ENCODE measurements at places on chromosomes 11 and 22. TPM values are rescaled to one million over a fixed set of nuclear protein-coding genes. Genes with fewer than 3 reads are reported as not detected.

DNA sequence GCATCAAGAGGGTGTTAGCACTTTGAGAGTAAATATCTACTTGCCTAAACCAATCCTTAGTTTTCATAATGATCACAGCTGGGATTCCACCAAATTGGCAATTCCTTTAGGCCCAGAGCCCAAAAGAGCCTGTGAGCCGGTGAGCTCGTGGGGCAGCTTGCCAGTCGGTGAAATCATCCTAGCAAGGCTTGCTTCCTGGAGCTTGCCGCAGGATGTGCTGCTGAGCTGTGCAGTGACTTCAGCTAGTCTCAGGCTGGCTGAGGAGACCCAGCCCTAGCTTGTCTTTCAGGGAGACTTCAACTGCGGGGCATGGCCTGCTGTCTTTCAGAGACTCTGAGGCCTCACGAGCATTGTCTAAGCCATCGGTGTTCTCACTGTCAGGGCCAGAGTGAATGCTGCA is 73.6 kb upstream of the SUSD2 start:
- H3K27ac ChIP-seq, result peak overlapping the region; percentile 58
- peaks cover 10% of the 10 kb centered on the region for H3K4me1 ChIP-seq
- H3K27me3 ChIP-seq, result no peaks in the 10 kb centered on the region
- H3K4me3 ChIP-seq, result no peak overlapping the region
- peaks cover 23% of the 10 kb centered on the region for H3K36me3 ChIP-seq

GRCh38 chr11:66280428-66280827 is 2.5 kb downstream of the CNIH2 start:
- H3K27me3 ChIP-seq, result peaks cover 6% of the 10 kb centered on the region
- DNase-seq, result no peak
- no peak overlapping the region for H3K27ac ChIP-seq
- peaks cover 22% of the 10 kb centered on the region for H3K36me3 ChIP-seq

OR6A2 gene
- 0.59 TPM for total RNA-seq

ELF5 gene
- total RNA-seq, result not detected

FADS2 gene
- total RNA-seq, result 258 TPM

MYO7A gene
- total RNA-seq, result under 0.01 TPM

TYR gene
- not detected for total RNA-seq

GRCh38 chr11:95715777-95716241 is 73.8 kb downstream of the FAM76B start:
- H3K4me1 ChIP-seq, result peaks cover 7% of the 10 kb centered on the region
- peak overlapping the region; percentile 5 for H3K4me3 ChIP-seq
- H3K27ac ChIP-seq, result peak overlapping the region; percentile 33
- peaks cover 44% of the 10 kb centered on the region for H3K27me3 ChIP-seq
- DNase-seq, result no peak

GRCh38 chr22:25750569-25751173 is 8.7 kb downstream of the MYO18B start:
- peak; percentile 84 for DNase-seq
- no peaks in the 10 kb centered on the region for H3K36me3 ChIP-seq
- no peaks in the 10 kb centered on the region for H3K27me3 ChIP-seq

DNA sequence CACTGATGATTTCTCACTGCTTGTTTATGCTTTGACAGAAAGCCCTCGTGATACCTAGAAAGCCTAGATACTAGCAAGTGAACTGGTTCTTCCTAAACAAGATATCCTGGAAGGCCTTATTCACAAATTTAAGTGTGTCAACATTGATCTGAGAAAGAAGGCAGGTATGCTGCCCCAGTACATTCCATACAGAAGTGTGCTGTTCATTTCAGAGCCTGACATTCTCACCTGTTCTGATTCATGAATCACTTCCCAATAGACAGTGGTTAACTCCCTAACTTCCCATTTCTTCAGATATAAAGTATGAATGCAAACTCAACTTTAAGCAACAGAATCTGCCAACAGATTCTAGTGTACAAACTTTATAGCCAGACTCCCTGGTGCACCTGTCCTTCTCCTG is 15.5 kb upstream of the RASSF10 start:
- peaks cover 8% of the 10 kb centered on the region for H3K27me3 ChIP-seq
- H3K36me3 ChIP-seq, result no peaks in the 10 kb centered on the region
- no peak overlapping the region for H3K27ac ChIP-seq
- no peak for DNase-seq

PAMR1 gene
- 60.7 TPM for total RNA-seq

MB gene
- total RNA-seq, result 0.36 TPM

DNA sequence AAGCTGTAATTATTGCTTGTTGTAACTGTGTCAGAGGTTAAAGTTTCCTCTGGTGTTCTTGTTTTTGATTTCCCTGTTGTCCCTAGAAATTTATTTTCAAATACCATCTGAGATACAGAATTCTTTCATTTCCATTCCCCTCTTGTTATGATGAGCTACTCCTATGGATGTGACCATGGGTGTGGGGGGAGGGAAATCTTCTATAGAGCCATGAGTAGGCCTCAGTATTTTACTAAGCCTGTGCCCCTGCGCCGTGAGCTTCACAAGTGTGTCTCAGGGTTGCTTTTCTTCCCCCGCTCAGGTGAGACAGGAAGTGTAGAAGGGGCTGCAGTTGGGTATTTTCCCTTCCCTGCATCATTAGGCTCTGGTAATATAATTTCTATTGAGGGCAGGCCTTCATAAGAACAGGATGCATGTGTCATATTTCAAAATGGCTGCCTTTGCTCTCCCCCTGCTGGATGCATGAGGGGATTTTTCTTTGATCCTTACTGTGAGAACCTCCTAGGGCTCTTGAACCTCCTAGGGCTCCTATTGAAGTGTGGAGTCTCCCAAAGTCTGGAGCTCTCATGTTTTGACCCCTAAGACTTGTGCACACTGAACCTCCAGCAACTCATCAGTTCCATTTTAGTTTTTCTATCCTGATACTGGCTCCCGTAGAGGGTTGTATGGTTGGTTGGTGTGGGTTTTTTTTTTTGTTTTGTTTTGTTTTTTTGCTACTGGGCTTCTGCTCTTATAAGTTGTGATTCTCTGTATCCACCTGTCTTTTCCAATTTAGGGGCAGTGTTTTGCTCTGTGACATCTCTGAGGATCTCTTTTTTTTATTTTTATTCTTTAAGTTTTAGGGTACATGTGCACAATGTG is 658.2 kb downstream of the NTM start:
- H3K36me3 ChIP-seq, result no peaks in the 10 kb centered on the region
- no peak overlapping the region for H3K4me3 ChIP-seq
- no peaks in the 10 kb centered on the region for H3K27me3 ChIP-seq
- no peak for DNase-seq
- H3K4me1 ChIP-seq, result peaks cover 77% of the 10 kb centered on the region
- H3K27ac ChIP-seq, result peak overlapping the region; percentile 61

DNA sequence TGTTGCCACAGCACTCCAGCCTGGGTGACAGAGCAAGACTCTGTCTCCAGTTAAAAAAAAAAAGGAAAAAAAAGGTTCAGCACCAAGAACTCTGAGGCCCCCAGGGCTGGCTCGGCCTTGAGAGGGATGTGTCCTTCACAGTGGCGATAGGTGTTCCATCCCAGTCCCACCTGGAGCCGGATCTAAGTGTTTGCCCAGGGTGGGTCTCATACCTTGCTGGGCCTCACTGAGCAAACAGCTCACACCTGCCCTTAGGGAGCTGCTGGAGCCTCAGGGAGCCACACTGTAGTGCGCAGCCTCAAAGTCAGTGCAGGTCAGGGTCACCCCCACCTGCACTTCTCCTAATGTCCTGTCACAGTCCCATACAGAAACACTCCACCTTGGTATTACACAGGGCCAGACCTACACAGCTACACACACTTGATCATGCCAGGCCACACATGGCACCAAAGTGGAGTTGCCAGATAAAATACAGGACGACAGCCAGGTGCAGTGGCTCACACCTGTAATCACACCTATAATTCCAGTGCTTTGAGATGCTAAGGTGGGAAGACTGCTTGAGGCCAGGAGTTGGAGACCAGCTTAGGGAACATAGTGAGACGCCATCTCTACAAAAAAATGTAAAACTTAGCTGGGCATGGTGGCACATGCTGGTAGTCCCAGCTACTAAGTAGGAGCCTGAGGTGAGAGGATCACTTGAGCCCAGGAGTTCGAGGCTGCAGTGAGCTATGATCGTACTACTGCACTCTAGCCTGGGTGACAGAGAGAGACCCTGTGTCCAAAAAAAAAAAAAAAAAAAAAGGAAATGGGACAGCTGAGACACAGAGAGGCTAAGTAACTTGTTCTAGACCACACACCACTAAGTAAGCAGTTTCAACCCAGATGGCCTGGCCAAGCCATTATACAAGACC is 7.3 kb downstream of the STARD10 start:
- H3K4me3 ChIP-seq, result no peak overlapping the region
- H3K4me1 ChIP-seq, result peaks cover 20% of the 10 kb centered on the region
- no peaks in the 10 kb centered on the region for H3K27me3 ChIP-seq
- H3K36me3 ChIP-seq, result no peaks in the 10 kb centered on the region
- H3K27ac ChIP-seq, result no peak overlapping the region
- DNase-seq, result peak; percentile 13

GRCh38 chr11:4672470-4672869 is 25.2 kb downstream of the OR51E2 start:
- DNase-seq, result no peak
- H3K27ac ChIP-seq, result no peak overlapping the region
- H3K4me1 ChIP-seq, result no peaks in the 10 kb centered on the region
- no peaks in the 10 kb centered on the region for H3K36me3 ChIP-seq
- H3K4me3 ChIP-seq, result no peak overlapping the region
- H3K27me3 ChIP-seq, result no peaks in the 10 kb centered on the region

GRCh38 chr11:45141631-45142030 is 4.8 kb upstream of the PRDM11 start:
- no peak overlapping the region for H3K4me3 ChIP-seq
- H3K36me3 ChIP-seq, result no peaks in the 10 kb centered on the region
- peaks cover 43% of the 10 kb centered on the region for H3K27me3 ChIP-seq
- H3K27ac ChIP-seq, result no peak overlapping the region
- DNase-seq, result no peak

- DNase-seq, result peak; percentile 51
- H3K27ac ChIP-seq, result no peak overlapping the region
- peaks cover 34% of the 10 kb centered on the region for H3K36me3 ChIP-seq
- H3K4me3 ChIP-seq, result no peak overlapping the region
- H3K4me1 ChIP-seq, result no peaks in the 10 kb centered on the region
Observed at GRCh38 chr11:61345954-61346843, 13.2 kb downstream of the TKFC start.

DNA sequence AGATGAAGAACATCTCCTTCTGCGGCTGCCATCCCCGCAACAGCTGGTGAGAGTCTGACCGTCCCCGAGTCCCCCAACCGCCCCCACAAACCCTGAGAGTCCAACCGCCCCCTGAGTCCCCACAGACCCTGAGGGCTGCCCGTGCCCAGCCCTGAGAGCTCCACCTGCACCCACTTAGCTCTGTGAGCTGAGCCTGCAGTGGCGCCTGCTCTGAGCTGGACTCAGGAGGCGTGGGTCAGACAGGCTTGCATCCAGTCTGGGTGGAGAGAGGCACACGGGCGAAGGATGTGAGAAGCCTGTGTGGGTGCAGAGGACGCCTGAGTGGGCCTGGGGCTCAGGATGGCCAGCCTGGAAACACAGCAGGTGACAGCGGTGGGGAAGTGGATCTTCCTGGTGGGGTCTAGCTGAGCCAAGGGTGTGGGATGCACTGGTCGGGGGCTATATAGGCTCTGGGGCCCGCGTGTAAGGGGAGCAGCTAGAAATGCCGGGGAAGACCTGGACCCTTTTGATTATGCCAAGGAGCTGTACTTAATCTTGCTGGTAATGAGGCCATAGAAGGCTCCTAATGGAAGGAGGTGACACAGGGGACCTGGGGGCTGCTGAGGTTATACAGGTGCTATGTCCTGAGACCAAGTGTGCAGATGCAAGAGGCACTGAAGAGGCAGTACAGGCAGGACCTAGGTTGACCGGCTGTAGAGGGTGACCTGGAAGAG is 6.5 kb downstream of the MAPK8IP2 start:
- H3K4me1 ChIP-seq, result no peaks in the 10 kb centered on the region
- H3K27ac ChIP-seq, result no peak overlapping the region
- peaks cover 17% of the 10 kb centered on the region for H3K27me3 ChIP-seq
- DNase-seq, result peak; percentile 76
- no peak overlapping the region for H3K4me3 ChIP-seq

- no peak for DNase-seq
- H3K4me1 ChIP-seq, result no peaks in the 10 kb centered on the region
- H3K27me3 ChIP-seq, result no peaks in the 10 kb centered on the region
- H3K36me3 ChIP-seq, result no peaks in the 10 kb centered on the region
- H3K4me3 ChIP-seq, result no peak overlapping the region
Observed at GRCh38 chr11:78973876-78974275, 399.2 kb upstream of the NARS2 start.

GRCh38 chr11:64384028-64384737 is 25.2 kb downstream of the RPS6KA4 start:
- peak; percentile 37 for DNase-seq
- H3K27ac ChIP-seq, result no peak overlapping the region
- no peaks in the 10 kb centered on the region for H3K4me1 ChIP-seq
- no peaks in the 10 kb centered on the region for H3K36me3 ChIP-seq
- H3K27me3 ChIP-seq, result peaks cover 11% of the 10 kb centered on the region

GRCh38 chr11:5593146-5593545 is 3.3 kb upstream of the TRIM6 start:
- no peak overlapping the region for H3K27ac ChIP-seq
- peaks cover 9% of the 10 kb centered on the region for H3K4me1 ChIP-seq
- no peaks in the 10 kb centered on the region for H3K36me3 ChIP-seq
- H3K4me3 ChIP-seq, result no peak overlapping the region
- no peak for DNase-seq

NRIP3 gene
- 6.8 TPM for total RNA-seq

LGR4 gene
- total RNA-seq, result 56.1 TPM

PATE4 gene
- total RNA-seq, result not detected

DNA sequence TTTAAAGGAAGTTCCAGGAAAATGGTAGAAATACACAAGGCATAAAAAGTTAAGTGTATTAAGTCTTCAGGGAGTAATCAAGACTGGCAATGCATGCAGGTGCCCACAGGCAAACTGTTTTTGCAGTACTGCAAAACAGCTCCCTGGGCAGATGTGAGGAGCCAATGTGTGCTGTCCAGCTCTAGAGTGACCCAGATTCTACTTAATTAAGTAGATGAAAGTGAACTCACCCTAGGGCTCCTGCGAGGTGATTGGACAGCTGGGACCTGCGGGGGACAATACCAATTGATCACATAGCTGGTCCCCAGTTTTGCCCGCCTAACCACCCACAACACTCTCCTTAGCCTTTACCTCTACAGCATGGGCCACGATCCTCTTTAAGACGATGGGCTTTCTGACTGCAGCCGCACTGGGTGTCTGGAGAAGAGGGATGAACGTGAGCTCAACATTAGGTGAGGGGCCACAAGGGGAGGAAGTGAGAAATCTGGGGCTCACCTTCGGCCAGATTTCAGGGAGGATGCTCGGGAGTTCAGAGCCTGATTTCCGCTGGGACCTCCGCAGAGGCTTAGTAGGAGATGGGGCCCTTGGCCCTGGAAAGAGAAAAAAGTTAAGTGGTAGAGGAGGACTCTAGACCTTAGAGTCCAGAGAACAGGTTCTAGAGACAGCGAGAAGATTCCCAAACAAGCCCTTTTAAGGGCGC is 556 bp downstream of the CDCA5 start:
- peaks cover 22% of the 10 kb centered on the region for H3K4me1 ChIP-seq
- peak overlapping the region; percentile 97 for H3K4me3 ChIP-seq
- peak; percentile 15 for DNase-seq
- H3K36me3 ChIP-seq, result peaks cover 43% of the 10 kb centered on the region
- H3K27me3 ChIP-seq, result no peaks in the 10 kb centered on the region
- peak overlapping the region; percentile 91 for H3K27ac ChIP-seq

RIMBP3C gene
- 0.29 TPM for total RNA-seq

SHISA8 gene
- total RNA-seq, result not detected

All from osteoblast (primary cell).